ENCODE measurements at places on chromosomes 5 and 9.

DNA sequence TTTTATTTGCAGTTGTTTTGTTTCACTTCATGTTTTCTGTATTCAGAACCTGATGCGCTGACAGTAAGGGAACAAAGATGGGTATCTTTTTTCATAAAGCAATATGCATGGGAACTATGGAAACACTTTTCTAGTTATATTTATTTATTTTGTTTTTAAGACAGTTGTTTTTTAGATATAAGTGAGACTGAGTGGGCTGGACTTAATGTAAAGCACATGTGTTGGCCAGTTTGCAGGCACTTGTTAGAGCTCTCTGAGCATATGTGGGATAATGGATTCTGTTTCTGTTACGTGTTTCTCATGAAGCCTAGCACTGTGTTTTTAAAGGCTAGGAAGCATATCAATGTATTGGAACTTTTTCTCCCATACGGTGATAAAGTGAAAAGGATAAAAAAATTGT lies 164.1 kb downstream of the PRR16 start:
- DNase-seq = no peak

DNA sequence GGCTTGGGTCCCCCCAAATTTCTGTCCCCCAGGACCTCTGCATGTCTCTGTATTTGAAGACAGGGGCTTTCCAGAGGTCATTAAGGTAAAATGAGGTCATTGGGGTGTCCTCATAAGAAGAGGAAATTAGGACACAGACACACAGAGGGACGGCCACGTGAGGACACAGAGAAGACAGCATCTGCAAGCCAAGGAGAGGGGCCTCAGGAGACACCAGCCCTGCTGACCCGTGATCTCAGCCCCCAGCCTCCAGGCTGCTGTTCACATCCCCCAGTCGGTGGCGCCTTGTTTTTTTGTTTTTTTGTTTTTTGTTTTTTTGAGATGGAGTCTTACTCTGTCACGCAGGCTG lies 1.2 kb upstream of the CCDC183 start:
- no peak for DNase-seq

GRCh38 chr5:102670224-102670836 lies 84.8 kb upstream of the PAM start:
- DNase-seq = peak; percentile 26

DNA sequence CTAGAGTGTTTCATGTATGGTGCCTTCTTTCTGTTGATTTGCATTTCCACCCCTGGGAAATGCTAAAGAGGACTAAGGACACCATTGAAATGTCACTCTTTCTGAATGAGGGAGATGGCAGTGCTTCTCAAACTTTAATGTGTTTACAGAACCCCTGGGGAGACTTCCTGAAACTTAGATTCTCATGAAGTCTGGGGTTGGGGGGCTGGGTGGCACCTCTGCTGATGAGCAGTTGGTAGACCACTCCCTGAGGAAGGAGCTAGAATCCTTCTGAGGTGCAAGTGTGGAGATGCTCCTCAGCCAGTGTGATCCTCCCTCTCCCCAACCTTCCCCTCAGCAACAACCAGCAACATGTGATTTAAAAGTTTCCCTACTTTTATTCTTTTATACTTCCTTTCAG lies 546.8 kb downstream of the LRRC70 start:
- DNase-seq = no peak

GRCh38 chr5:40606077-40606765 lies 73.5 kb upstream of the PTGER4 start:
- no peak for DNase-seq

GRCh38 chr5:151496041-151496484 lies 48.7 kb downstream of the SLC36A1 start:
- DNase-seq = no peak
